ENCODE measurements at places on chromosomes 7 and 10.

DNA sequence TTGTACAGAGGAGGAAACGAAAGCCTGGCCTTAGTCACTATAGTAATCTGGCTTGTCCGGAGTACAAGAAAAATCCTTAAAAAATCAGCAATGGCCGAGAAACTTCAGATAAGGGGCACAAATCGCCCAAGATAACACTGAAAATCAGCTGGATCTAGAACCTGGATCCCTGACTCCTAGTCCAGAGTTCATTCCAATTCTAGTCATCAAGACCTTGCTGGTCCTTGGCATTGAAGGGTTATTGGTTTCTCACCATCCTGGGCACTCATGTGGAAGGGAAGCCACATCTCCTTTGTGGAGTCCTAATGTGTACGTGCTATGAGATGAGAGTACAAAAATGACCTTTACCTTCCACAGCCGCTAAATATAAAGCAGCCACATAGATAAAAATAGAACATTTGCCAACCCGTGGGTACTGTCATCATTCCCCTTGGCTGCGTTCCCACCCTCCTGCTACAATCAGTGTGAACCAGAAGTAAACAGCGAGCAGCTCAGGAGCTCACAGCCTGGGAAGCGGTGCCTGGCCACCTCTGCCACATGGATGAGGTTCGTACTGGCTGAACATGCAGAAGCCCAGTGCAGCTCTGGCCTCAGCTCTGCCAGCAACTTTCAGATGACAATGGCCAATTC lies 116.0 kb upstream of the PDLIM1 start:
- no peak for DNase-seq

DNA sequence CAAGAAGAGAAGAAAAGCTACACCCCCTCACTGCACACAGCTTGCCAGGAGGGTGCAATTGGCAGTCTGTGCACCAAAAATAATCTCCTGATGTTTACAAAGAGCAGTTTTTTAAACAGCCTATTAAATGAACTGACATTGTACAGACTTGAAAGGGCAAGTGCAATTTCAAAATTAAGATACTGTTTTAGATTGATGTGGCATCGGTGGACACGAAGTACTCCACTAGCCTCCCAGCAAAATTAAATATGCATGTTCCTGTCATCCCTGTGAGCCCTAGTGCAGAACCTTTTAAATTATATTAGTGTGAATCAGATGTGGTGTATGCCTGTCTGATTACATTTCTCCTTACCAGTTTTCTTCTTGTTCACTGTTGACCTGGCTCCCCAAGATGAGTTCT lies 87.9 kb downstream of the WIPF3 start:
- no peak for DNase-seq

DNA sequence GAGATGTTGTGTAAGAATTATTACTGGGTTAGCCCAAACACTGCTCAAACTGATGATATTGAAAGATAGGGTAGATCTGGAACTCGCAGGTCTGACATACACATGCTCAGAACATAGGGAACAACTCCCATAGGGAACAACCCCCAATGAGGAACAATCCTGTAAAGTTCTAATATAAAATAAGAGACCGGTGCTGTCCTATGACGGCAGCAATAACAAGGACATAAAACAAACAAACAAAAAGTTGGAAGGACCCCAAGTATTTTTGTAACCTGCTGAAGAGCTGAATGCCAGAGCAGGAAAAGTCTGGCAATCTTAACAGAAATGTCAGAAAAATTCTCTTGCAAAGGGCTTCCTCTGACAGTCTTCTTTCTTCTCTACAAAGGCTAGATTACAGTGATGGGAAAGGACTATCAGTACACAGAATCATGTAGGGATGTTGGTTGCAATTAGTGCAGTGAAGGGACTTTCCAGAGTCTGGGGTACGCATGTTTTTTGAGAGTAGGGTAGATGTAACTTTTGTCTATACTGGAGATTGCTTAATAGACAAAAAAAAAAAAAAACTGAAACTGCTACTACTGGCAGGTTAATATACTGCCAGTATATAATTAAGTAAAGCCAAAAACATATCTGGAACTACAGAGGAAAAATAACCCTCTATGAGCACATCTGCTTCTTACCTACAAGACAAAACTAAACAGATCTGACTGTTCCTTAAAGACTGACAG lies 35.5 kb downstream of the IDE start:
- no peak for DNase-seq

- no peak for DNase-seq
These were observed 97.8 kb downstream of the DIP2C start for GRCh38 chr10:591646-592045.

DNA sequence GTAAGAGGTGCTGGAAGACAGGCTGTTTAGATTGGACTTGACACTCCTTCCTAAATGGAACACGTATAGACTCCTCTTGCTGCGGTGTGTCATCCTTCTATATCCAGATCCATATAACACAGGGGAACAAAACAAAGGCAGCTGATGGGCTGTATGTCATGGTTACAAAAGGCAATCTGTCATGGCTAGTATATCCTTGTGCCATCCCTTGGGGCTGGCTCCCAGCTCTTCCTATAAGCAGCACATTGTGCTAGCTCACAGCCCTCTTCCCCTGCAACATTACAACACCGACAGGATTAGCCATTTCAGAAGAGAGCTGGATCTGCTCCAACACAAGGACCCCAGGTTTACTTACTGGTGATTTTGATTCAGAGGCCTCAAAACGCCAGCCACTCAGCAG lies 15.3 kb downstream of the LIPK start:
- DNase-seq: no peak

DNA sequence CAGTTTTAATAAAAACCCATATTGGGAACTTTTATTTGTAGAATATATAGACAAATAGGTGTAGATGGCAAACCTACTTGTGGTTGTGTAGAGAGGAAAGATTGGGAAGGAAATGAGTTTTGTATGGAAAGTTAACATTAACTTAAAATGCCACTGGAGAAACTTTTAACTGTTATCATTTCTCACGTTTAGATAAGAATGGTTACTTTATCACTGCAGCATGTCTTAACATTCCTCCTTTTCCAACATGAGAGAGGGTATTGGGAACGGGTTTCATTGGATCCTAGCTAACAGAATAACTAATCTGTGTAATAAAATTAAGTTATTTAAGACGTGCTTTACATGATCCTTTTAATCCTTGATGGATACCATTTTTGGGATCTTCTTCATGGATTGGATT lies 1.8 kb downstream of the LUC7L2 start:
- no peak for DNase-seq

- DNase-seq: no peak
These were observed 607.2 kb downstream of the DNAJB6 start for GRCh38 chr7:157944051-157944450.

- DNase-seq: peak; percentile 65
These were observed 42.7 kb downstream of the ZMIZ1 start for GRCh38 chr10:79111427-79111826.

- peak; percentile 59 for DNase-seq
These were observed 557 bp downstream of the TMEM120A start for GRCh38 chr7:75993689-75994387.

GRCh38 chr7:142319970-142320369 lies 62.1 kb upstream of the PRSS58 start:
- no peak for DNase-seq

DNA sequence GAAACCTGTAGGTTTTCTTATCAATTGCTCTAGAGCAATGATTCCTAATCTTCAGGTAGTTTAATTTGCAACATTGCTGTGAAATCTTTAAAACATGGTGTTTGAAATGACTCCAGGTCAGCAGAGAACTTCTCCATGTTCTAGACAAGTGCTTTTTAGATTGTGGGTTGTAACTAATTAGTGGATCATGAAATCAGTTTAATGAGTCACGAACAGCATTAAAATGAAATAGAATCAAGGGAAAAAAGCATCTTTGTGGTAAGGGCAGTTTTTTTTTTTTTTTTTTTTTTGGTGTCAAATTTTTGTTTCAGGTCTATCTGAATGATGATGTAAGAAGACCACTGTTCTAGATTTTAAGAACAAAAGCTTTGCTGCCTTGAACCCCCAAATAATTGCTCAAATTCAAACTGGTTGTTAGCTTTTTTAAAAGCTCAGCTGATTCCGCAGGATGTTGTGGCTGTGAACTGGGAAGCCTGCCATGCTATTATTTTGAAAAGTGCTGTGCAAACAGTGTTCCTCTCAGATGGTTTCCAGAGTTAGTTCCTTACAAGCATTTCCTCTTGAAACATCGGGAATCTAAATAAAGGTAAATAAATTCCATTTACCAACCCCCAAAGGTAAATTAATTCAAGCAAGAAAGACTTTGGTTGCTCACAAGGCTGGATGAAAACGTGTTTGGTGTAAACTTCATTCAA lies 13.1 kb upstream of the PDK4 start:
- DNase-seq: peak; percentile 44

- DNase-seq: no peak
These were observed 27.5 kb downstream of the ELMO1 start for GRCh38 chr7:37420946-37421695.

All from fibroblast of the aortic adventitia (primary cell).